ENCODE measurements at places on chromosomes 3 and 15. TPM values are rescaled to one million over a fixed set of nuclear protein-coding genes. Genes with fewer than 3 reads are reported as not detected.

GRCh38 chr3:100437721-100438622, 36.6 kb downstream of the LNP1 start:
- no peak for DNase-seq

DNA sequence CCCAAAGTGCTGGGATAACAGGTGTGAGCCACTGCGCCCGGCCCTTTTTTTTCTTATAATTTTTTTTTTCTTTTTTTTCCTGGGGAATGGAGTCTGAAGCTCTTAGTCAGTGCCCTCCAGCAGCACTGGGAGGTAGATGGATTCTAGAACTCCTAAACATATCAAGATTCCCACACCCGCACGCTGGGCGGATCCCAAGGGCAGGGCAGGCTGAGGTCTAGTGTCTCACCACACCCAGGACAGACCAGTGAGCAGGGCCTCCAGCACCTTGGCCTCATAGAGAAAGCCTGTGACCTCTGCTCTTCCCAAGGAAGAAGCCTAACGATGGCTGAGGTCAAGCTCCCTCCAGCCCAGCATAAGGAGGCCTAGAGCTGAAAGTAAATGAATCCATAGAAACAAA, 153.7 kb upstream of the MEF2A start:
- DNase-seq: no peak

DNA sequence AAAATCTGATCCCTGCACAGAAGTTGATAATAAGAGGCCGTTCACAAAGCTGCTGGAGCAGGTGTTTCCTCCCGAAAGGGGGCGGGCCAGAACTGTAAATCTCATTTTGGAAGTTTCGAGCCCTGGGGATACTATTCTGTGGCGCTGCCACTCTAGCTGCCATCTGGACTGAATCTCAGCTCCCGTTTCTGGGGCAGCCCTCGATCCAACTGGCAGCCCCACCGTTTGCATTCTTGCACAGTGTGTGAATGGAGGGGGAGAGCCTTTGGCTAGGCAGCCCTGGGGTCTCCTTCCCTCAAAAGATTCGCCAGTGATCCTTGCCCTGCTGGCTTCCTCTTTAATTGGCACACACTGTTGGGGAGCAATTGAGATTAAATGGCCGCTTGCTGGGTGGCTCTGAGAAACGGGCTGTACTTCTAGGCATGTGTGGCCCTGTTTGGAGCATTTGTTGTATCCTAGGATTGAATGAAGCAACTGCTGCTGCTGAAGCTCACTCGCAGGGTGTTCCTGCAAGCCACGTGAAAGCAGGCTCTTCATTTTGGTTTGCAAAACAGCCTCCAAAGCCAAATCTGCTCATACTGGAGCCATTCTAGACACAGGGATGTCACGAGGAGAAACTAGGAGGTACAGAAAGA, 57.2 kb upstream of the TOPAZ1 start:
- DNase-seq: no peak

DNA sequence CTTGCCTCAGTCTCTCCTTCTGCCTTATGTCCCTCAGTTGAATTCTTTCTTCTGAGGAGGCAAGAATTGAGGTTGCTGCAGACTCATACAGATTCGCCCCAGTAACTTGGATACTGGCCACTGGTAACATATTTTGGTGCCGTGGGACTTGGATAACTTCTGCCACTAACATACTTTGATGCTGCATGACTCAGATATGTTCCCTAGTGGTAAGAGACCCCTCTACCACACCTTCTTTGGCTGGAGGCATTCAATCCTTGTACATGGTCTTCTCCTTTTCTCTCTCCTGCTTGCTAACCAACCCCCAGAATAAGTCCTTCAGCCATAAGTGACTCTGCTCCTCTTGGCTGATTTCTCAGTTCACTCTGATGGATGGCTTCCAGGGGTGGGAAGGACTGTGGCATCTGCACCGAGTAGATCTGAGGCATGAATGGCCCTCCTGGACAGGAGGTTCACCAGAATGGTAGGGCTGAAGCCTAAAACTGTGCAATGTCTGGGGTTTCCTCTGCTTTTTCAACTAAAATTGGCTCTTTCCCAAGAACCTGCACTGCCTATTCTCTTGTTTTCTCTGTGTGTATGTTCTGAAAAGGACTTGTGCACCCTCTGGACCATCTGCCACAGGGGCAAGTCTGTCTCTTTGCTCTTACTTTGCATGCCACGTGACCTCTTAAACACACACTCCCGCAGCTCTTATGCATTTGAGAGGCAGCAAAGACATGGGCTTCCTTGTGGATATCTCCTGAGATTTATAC, 55.5 kb upstream of the FSTL1 start:
- no peak for DNase-seq

DNA sequence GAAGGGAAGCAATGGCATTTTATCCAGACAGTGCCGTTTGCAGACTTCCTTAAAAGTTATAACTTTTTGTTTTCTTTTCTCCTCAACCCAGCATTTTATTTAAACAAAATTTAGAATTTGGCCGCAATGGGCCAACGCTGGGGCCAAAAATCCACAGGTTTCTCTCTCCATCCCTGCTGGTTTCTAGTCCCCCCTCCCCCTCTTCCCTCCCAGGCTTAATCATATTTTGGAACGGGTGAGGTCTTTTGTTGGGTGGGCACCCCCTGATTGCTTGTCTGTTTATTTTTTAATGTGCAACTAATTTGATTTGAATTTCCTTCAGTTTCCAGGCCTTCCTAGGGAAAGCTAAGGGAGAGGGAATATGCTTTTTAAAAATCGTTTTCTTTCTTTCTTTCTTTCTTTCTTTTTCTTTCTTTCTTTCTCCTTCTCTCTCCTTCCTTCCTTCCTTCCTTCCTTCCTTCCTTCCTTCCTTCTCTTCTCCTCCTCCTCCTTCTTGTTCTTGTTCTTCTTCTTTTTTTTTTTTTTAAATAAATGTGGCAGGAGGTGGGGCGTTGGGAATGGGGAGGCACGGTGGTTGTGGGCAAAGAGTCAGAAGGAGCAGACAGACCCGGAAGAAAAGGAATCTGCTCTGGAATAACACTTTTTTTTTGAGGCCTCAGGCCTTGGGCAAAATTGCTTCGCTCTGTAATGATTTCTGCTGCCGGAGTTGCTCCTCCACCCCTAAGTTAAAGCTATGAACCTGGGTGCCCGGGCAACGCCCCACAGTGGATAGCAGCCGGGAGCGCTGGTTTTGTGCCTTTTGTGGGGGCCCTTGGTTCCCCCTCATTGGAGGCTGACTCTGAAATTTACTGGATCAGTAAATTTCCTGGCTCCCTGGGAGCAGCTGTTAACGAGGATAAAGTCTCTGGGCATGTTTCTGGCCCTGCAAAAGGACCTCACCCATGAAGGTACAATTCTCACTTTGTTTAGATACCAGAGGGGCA, 1.9 kb downstream of the FNDC3B start:
- no peak for DNase-seq

DNA sequence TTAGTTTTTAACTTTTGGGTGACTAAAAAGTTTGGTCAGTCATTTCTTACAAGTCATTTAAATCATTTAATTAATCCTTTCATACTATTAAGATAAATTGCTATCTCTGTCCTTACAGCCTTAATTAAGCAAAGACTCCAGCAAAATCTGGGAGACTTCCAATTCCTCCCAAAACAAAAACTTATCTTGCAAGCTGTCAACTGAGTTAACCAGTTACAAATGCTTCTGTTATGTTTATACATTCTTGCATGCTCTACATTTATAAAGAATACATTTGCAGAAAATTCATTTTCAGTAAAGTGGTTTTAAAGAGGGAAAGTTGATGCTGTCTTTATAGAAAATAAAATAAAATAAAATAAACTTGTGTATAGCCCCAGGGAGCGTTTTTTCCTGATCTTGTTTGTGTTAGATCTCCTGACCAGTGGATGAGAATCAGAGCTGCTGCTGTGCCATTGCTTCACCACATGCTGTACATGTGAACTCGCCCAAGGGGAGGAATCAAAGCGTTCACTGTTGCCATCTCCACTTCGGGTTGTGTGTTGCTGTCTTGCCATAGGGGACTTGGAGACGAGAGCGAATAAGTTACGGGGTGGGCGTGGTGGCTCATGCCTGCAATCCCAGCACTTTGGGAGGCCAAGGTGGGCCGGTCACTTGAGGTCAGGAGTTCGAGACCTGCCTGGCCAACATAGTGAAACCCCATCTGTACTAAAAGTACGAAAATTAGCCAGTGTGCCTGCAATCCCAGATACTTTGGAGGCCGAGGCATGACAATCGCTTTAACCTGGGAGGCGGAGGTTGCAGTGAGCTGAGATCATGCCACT, 5.5 kb downstream of the CCR4 start:
- DNase-seq: no peak

GRCh38 chr15:35168464-35168863, 83.4 kb upstream of the NANOGP8 start:
- no peak for DNase-seq

- no peak for DNase-seq
These were observed 84.1 kb downstream of the CHL1 start for GRCh38 chr3:280681-281080.

Gene GOLGA6L4
- polyA plus RNA-seq: 1.5 TPM

Gene GOLGA6A
- not detected for polyA plus RNA-seq
